ENCODE measurements at places on chromosomes 4 and X.

DNA sequence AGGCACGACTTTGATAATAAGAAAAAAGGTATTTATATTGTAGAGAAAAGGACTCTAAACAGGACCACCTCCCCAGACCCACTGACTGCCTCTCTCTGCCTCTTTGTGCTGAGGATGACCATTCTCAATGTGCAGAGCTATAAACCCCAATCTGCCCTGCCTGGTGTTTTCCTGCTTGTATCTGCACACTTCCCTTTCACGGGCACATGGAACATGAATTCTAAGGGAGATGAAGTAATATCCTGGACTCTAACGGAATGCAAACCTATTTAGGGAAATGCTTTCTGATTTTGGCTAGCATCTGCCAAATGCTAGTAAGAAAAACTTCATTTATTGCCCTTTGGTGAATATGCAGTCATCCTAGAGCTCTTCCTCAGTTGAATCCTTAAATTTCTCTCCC lies 2.4 kb downstream of the DIPK2B start:
- DNase-seq, result no peak

- DNase-seq, result no peak
Measured at GRCh38 chr4:186002853-186003252, 66.1 kb upstream of the TLR3 start.

- peak; percentile 60 for DNase-seq
Measured at GRCh38 chr4:85777908-85778631, 303.1 kb downstream of the ARHGAP24 start.

GRCh38 chr4:27789773-27790172 lies 929.1 kb downstream of the STIM2 start:
- peak; percentile 55 for DNase-seq

GRCh38 chrX:70423936-70424675 lies 992 bp downstream of the GDPD2 start:
- no peak for DNase-seq

- DNase-seq, result no peak
Measured at GRCh38 chr4:132479543-132479942, 669.6 kb upstream of the PCDH10 start.

- DNase-seq, result no peak
Measured at GRCh38 chr4:4633431-4633830, 91.6 kb upstream of the STX18 start.

- peak; percentile 61 for DNase-seq
Measured at GRCh38 chr4:38860788-38861424, 4.3 kb upstream of the TLR6 start.

DNA sequence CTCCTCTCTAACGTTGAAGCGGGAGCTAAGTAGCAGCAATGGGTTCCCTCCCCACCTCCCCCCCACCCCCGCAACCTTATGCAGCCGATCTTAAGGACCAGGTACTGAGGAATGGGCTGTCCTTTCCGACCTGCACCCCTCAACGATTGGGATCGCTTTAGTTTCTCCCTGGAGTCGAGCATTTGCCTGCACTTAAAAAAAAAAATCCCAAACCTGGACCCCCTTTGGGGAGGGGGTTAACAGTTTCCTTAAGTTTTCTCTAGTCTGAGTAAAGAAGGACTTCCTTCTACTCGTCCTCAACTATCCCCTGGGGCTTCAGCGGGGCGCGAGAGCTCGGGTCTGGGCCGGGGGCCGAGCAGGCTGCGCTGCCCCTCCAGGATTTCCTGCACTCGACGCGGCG lies 25.7 kb upstream of the BCORL1 start:
- DNase-seq, result no peak

- peak; percentile 77 for DNase-seq
Measured at GRCh38 chr4:147829401-147830101, 97.7 kb downstream of the ARHGAP10 start.

DNA sequence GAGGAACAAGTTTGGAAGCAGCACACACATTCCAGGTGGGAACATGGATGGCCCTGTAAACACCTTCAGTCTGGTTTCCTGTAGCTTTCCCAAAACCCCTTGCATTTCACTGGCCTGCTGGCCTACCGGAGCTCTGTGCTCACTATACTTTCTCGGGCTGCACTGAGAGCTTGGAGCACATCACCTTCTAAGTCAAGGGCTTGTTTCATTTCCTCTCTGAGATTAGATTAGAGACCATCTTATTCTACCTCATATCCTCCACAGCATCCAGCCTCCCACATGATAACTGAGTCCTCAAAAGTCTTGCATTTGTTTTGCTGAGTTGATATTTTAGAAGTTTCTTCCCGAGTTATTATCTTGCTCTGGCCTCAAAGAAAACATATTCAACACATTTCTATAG lies 147.7 kb downstream of the RASL11B start:
- no peak for DNase-seq

DNA sequence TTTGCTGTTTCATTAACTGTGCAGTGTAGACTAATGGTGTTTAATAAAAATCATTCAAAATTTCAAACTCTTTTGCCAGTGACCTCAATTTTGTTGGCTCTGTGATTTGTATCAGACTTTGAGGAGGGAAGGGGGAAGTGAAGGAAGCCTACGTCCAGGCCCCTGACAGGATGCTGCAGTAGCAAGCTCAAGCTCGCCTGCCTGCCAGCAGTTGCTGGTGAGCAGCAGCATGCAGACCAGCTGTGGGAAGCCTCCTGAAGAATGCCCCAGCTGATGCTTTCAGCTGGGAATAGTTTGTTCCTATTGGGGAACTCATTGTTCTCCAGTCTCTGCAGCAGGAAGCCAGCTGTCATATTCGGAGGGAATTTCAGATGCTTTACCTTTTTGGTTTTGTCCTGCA lies 495.2 kb downstream of the AFF2 start:
- no peak for DNase-seq

DNA sequence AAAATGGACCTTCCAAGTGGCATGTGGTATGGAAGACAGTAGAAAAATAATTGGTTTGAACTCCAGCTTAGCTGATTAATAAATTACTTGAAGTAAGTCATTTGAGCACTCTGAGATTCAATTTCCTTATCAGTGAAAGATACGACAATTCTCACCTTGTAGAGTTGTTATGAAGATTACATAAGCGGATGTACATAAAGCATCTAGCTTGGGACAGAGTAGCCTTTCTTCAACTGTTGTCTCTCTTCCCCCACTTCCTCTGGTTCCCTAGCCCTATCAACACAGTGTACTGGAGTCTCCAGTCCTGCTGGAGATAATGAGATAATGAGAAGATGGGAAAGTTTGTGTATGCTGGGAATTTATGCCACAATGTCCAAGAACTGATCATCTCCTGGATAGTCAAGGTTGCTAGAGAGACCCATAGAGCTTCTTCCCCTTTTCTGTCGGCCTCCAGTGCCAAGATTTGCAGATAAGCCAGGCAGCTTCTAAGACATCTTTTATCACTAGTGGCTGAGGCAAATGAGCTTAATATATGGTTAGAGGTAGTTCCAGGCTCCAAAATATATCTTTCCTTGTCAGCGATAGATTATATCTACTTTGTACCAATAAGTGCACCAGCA lies 33.9 kb downstream of the VSIG4 start:
- DNase-seq, result no peak

- DNase-seq, result no peak
Measured at GRCh38 chr4:14303856-14304255, 676.3 kb upstream of the BOD1L1 start.

DNA sequence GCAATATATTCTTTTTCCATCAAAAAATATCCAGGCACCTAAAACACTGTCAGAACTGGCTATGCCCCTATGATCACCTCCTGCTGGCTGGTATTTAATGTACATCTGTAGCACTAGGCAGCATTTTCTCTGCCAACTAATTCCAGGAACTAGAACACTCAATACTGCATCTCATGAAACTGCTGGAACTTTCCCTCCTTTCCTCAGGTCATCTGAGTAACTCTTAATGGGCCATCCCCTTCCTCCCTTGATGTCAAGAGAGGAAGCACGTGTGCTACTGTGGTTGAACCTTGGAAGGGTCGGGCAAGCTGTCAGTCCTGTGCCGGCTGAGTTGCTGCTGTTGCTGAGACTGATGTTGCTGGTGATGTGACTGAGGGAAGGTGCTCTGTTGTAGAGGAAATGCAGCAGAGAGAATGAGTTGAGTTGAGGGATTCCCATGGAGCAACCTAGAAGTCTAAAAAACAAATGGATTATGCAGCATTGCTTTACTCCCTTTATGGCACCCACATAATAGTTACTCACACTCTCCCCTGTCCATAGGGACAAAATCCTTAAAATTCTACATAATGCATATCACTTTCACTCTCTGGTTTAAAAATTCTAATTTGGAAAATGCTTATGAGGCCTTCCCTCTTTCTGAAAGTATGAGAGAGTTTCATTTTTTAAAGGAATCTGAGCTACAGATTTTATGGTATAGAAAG lies 39.5 kb downstream of the TMEM165 start:
- DNase-seq, result peak; percentile 55

GRCh38 chr4:57077550-57078343 lies 32.4 kb downstream of the IGFBP7 start:
- DNase-seq, result peak; percentile 57

DNA sequence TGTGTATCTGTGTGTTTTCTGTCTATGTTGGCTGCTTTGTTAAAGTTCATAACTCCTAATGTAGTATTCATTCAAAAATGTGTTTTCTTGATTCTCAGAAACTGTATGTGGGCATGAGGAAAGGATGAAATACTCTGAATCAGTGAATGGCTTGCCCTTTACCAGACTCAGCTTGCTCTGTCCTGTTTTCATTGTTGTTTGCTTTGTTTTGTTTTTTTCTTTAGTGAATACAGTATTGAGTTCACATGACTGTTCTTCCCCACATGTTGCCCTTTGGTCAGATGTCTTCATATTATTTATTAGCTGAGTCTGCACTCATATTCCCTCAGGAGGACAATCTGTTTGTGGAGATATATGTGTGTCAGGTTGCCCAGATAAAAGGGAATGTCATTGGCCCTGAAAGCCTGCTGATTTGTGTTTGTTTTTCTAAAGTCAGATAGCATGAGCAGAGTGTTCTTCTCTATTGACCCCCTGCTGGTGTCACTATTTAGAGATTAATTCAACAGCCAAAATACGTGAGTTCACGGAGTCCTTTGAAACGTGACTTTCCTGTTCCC lies 1184.4 kb downstream of the RPA4 start:
- no peak for DNase-seq

GRCh38 chr4:172207886-172208285 lies 394.7 kb downstream of the GALNTL6 start:
- no peak for DNase-seq

DNA sequence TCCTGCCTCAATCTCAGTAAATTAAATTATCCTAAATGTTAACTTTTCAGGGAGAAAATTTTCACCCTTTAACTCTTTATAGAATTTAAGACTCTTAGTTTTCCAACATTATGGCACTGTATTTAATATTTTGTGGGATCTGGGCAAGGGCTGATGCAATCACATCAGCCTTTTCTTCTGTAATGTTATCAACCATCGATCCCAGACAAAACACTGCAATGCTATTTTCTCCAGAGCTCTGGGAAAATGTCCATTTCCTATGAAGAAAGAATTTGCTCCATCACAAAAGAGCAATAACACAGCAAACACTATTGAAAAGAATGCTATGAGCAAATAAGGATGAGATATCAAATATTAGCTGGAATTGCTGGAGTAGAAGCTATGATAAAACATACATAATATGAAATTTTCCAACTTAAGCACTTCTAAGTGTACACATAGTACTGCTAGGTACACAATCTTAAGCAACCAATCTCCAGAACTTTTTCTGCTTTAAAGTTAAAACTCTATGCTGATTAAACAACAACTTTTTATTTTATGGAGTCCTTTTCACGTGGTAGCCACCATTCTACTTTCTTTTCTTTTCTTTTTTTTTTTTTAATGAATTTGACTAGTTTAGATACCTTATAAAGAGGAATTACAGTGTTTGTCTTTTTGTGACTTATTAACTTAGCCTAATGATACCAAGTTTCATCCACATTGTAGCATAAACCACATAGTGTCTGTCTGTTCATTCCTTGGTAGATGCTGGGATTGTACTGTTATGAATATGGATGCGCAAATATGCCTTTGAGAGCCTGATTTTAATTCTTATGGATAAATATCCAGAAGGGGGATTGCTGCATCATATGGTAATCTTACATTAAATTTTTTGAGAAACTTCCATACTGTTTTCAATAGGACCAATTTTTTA lies 43.6 kb downstream of the UGT2A3 start:
- DNase-seq, result no peak

DNA sequence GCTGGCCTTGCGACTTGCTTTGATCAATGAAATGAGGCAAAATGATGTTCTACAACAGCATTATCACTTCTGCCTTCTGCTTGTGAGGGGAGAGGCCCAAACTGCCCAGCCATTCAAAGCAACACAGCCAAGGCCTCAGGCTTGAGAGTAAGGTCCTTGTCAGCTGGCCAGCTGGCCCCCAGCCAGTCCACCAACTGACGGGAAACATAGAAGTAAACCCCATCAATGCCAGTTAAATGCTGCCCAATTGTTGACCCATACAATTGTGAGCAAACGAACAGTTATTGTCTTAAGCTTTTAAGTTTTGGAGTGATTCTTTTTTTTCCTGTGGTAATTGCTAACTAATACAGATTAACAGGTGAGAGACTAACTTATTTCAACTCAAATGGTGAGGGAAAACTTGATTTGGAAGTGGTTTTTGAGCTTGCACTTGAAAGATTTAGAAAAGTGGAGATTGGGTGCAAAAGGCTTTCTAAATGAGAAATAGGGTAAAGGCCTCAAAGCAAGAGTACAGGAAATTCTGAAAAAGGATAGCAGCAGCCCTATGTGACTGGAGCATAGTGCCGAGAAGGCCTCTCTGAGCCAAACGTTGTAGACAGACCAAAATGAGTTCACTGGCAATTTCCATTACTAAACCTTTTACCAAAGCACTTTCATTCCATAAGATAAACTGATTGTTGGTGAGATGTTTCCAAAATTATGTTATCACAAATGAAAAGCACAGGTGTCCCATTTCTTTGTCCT lies 66.9 kb downstream of the ARHGEF38 start:
- DNase-seq, result peak; percentile 8

All from adipocyte (in vitro differentiated cells).